ENCODE measurements at places on chromosomes 12 and 14. TPM values are rescaled to one million over a fixed set of nuclear protein-coding genes. Genes with fewer than 3 reads are reported as not detected.
A peak's percentile ranks its signal among the peaks of the same experiment; 100 is the strongest.

- H3K27ac ChIP-seq: no peak overlapping the region
- no peak overlapping the region for H3K4me3 ChIP-seq
- H3K27me3 ChIP-seq: no peaks in the 10 kb centered on the region
- no peaks in the 10 kb centered on the region for H3K36me3 ChIP-seq
Observed at GRCh38 chr12:74890237-74890599, 319.4 kb downstream of the KCNC2 start.

DNA sequence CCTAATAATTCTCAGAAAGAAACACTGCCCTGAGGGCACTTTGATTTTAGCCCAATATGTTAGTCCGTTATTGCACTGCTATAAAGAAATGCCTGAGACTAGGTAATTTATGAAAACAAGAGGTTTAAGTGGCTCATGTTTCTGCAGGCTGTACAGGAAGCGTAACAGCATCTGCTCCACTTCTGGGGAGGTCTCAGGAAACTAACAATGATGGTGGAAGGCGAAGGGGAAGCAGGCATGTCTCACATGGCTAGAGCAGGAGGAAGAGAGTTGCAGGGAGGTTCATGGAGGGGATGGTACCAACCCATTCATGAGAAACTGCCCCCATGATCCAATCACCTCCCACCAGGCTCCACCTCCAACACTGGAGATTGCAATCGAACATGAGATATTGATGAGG is 49.4 kb upstream of the RERG start:
- H3K4me1 ChIP-seq: no peaks in the 10 kb centered on the region
- H3K27me3 ChIP-seq: no peaks in the 10 kb centered on the region
- DNase-seq: no peak
- no peak overlapping the region for H3K4me3 ChIP-seq
- no peak overlapping the region for H3K27ac ChIP-seq
- no peaks in the 10 kb centered on the region for H3K36me3 ChIP-seq

The TNS2 gene
- 55.5 TPM for total RNA-seq

The IAPP gene
- not detected for total RNA-seq

The TEX52 gene
- total RNA-seq: not detected

- peaks cover 14% of the 10 kb centered on the region for H3K36me3 ChIP-seq
- H3K4me1 ChIP-seq: peaks cover 39% of the 10 kb centered on the region
- H3K27ac ChIP-seq: no peak overlapping the region
- H3K4me3 ChIP-seq: peak overlapping the region; percentile 77
Observed at GRCh38 chr12:120115066-120115465, 1.5 kb downstream of the RAB35 start.

GRCh38 chr14:86847140-86847539 is 1145.8 kb downstream of the GALC start:
- no peak overlapping the region for H3K4me3 ChIP-seq
- H3K4me1 ChIP-seq: no peaks in the 10 kb centered on the region
- DNase-seq: no peak
- no peak overlapping the region for H3K27ac ChIP-seq

DNA sequence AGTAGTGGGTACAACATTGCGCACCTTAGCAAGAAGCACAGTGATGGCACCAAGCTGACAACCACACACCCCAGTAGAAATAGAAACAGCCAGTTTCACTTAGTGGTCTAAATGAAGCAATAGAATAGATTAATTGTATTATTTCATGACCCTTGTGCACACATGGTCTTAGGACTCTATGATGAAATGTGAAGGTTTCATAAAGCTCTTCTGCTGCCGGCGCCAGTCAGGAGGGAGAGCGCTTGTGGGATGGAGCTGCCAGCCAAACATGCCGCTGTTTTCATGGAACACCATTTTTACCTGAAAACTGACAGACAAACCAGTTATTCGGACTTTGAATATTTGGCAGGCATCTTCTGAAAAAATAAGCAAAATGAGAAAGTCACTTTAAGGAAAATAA is 100.0 kb downstream of the PPP2R5C start:
- H3K36me3 ChIP-seq: no peaks in the 10 kb centered on the region
- H3K4me1 ChIP-seq: peaks cover under 1% of the 10 kb centered on the region
- H3K4me3 ChIP-seq: no peak overlapping the region
- H3K27me3 ChIP-seq: no peaks in the 10 kb centered on the region
- H3K27ac ChIP-seq: no peak overlapping the region

DNA sequence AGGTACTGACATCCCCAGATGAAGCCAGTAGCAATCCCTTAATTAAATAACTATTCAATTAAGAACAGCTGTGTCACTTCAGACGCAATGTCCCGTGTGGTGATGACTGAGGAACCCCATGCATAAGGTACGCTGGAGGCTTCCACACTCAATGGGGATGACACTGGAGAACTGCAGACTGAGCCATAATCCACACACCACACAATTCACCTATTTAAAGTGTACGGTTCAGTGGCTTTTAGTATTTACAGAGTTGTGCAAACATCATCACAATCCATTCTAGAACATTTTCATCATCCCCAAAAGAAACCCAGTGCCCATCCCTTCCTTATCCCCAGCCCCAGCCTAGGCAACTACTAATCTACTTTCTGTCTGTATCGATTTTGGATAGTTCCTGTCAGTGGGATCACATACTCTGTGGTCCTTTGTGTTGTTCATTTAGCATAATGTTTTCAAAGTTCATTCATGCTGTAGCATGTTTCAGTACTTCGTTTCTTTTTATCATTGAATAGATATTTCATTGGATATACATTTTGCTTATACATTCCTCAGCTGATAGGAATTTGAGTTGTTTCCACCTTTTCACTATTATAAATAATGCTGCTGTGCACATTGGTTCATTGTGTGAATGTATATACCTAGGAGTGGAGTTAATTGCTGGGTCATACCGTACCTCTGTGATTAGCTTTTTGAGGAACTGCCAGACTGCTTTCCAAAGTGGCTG is 61.1 kb downstream of the NINJ2 start:
- no peak overlapping the region for H3K27ac ChIP-seq
- no peak overlapping the region for H3K4me3 ChIP-seq
- H3K4me1 ChIP-seq: no peaks in the 10 kb centered on the region
- H3K27me3 ChIP-seq: no peaks in the 10 kb centered on the region
- no peak for DNase-seq

DNA sequence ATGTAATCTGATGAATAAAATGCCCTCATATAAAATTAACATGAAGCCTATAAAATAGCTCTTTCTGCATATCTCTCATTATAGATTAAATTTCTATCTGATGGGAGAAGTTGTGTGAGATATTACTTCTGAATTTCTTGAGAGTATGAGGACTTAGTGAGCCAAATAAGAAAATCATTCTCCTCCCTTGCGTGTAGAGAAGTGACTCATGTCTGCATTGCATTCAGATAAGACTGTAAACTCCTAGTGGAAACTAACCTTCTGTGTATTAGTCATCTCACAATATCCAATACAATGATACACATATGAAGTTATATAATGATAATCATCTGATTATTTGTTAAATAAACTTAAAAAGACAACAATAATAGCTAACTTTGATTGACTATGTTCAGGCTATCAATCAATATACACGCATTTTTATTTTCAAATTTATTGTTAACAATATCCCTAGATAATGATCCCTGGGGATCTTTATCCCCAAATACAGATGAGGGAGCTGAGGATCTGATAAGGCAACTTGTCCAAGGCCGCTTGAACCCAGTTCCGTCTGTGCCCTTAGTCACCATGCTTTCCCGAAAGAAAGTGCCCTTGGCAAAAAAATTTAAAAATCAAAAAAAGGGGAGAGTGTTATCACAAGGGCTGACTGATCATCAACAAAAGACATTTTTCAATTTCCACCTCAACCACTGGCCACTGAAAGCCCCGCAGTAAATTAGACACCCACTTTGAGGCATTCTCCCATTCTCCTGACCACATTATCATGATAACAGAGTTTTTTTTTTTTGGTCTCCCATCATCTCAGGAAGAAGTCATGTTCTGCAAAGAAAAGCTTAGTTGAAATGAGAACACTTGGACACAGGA is 189.2 kb upstream of the RASSF8 start:
- H3K27me3 ChIP-seq: no peaks in the 10 kb centered on the region
- H3K4me3 ChIP-seq: no peak overlapping the region

DNA sequence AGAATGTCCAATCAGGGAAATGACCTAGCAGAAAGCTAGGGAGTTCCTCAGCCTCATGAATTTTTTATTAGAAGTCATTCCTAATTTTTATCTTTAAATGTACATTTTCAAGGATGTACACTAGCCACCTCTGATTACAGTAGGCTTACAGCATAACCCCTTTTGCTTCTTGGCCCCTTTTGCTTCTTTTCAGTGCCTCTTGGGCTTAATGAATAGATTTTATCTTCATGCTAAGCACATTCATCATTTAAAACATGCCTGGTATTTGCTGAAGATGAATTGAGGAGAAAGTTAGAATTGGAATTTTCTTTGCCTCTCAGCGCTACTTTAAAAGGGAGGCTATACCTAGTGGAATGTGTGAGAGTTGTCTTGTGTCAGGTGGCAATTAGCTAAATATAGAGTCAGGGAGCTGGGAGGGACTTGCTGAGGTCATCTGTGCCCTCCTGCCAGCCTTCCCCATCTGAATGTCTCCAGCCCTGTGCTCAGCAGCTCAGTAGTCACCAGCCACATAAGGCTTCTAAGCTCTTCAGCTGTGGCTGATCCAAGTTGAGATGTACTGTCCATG is 132.1 kb downstream of the SAMD4A start:
- H3K27ac ChIP-seq: peak overlapping the region; percentile 88
- peak; percentile 87 for DNase-seq
- H3K4me3 ChIP-seq: peak overlapping the region; percentile 47
- peaks cover 81% of the 10 kb centered on the region for H3K4me1 ChIP-seq

- H3K27me3 ChIP-seq: no peaks in the 10 kb centered on the region
- H3K4me3 ChIP-seq: no peak overlapping the region
- DNase-seq: no peak
- no peaks in the 10 kb centered on the region for H3K36me3 ChIP-seq
- peaks cover 83% of the 10 kb centered on the region for H3K4me1 ChIP-seq
Observed at GRCh38 chr14:64844272-64844671, 35.4 kb downstream of the SPTB start.

- H3K36me3 ChIP-seq: peaks cover 5% of the 10 kb centered on the region
- H3K4me1 ChIP-seq: peaks cover 8% of the 10 kb centered on the region
- no peak for DNase-seq
- no peaks in the 10 kb centered on the region for H3K27me3 ChIP-seq
Observed at GRCh38 chr14:63418020-63418419, 99.3 kb upstream of the GPHB5 start.

The VWF gene
- total RNA-seq: 206 TPM

- DNase-seq: peak; percentile 91
- no peak overlapping the region for H3K4me3 ChIP-seq
- peak overlapping the region; percentile 78 for H3K27ac ChIP-seq
- H3K27me3 ChIP-seq: no peaks in the 10 kb centered on the region
Observed at GRCh38 chr12:124411281-124411878, 116.5 kb downstream of the RFLNA start.

GRCh38 chr12:91381309-91381804 is 198.7 kb upstream of the DCN start:
- no peaks in the 10 kb centered on the region for H3K36me3 ChIP-seq
- no peaks in the 10 kb centered on the region for H3K27me3 ChIP-seq
- peak overlapping the region; percentile 66 for H3K4me3 ChIP-seq
- H3K4me1 ChIP-seq: peaks cover 5% of the 10 kb centered on the region

The C12orf76 gene
- 3.1 TPM for total RNA-seq

The TAS2R14 gene
- total RNA-seq: 0.30 TPM

GRCh38 chr12:120350576-120351350 is 18.2 kb downstream of the MSI1 start:
- H3K36me3 ChIP-seq: no peaks in the 10 kb centered on the region
- H3K27me3 ChIP-seq: no peaks in the 10 kb centered on the region
- no peak for DNase-seq
- H3K4me3 ChIP-seq: no peak overlapping the region
- no peak overlapping the region for H3K27ac ChIP-seq

- no peak for DNase-seq
- no peak overlapping the region for H3K27ac ChIP-seq
- H3K36me3 ChIP-seq: no peaks in the 10 kb centered on the region
- H3K4me1 ChIP-seq: no peaks in the 10 kb centered on the region
- H3K27me3 ChIP-seq: no peaks in the 10 kb centered on the region
- H3K4me3 ChIP-seq: no peak overlapping the region
Observed at GRCh38 chr12:80946591-80946990, 8.9 kb upstream of the LIN7A start.

DNA sequence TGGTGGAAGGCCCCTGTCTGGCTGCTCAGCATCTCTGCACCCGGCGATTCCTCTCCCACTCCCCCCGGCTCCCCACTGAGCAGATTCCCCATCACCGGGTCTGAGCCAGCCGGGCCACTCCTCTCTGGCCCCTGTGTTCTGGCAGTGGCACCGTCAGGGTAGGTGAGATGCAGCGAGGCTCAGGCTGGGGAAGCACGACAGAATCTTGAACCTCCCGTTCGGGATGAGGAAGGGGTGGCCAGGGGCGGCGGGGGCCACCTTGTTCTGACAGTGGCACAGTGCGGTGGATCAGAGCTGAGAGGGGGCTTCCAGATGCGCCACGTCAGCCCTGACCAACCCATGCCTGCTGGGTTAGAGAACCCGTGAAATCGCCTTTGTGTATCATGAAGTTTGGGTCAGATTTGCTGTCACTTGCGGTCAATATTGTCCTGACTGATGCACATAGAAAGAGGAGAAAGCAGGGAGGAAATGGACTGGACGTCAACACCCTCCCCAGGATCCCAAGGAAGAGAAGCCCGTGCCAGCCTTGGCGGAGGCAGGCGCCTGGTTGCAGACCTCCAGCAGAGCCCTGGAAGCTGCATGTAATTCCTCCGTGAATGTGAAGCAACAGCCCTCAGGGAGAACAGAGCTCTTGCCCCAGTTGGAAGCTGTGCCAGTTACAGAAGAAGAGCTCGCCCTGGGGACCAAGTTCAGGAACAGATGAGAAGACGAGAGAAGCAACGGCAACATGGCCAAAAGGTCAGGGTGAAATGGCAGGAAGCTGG is 137.1 kb upstream of the SFSWAP start:
- H3K4me3 ChIP-seq: no peak overlapping the region
- DNase-seq: no peak
- peaks cover 17% of the 10 kb centered on the region for H3K27me3 ChIP-seq
- no peaks in the 10 kb centered on the region for H3K36me3 ChIP-seq
- H3K4me1 ChIP-seq: no peaks in the 10 kb centered on the region
- no peak overlapping the region for H3K27ac ChIP-seq

- H3K27me3 ChIP-seq: no peaks in the 10 kb centered on the region
- no peak overlapping the region for H3K27ac ChIP-seq
- H3K4me1 ChIP-seq: no peaks in the 10 kb centered on the region
- H3K4me3 ChIP-seq: no peak overlapping the region
- no peak for DNase-seq
- H3K36me3 ChIP-seq: no peaks in the 10 kb centered on the region
Observed at GRCh38 chr12:19517583-19517982, 78.3 kb downstream of the AEBP2 start.

The APOF gene
- not detected for total RNA-seq

DNA sequence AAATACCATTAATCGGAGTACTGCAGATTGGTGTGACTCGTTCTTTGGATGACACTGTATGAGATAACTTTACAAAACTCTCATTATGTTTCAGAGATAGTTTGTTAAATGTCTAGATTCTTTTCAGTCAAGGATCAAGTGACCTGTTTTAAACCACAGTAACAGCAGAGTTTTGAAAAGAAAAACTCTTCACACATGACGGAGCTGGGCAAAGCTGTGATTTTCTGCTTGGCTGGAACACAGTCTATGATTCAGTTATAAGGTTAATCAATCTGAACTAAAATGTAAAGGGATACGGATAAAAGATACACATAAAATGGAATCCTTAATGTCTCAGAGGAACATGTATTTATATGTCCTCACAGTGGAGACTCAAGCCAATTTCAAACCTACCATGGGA is 573.2 kb downstream of the PRKD1 start:
- DNase-seq: no peak
- no peaks in the 10 kb centered on the region for H3K36me3 ChIP-seq
- no peaks in the 10 kb centered on the region for H3K27me3 ChIP-seq
- no peak overlapping the region for H3K27ac ChIP-seq
- no peaks in the 10 kb centered on the region for H3K4me1 ChIP-seq
